Upper lobe of left lung (tissue), 6 donors: ENCODE measurements at places on chromosomes 1 and 21.
A peak's percentile ranks its signal among the peaks of the same experiment; 100 is the strongest.

GRCh38 chr1:3521426-3521825, 67.0 kb downstream of the ARHGEF16 start:
- no peak for DNase-seq

GRCh38 chr1:84089867-84090266, 54.2 kb upstream of the PRKACB start:
- no peak for DNase-seq

GRCh38 chr1:30353637-30354036, 369.7 kb downstream of the MATN1 start:
- no peak for DNase-seq

DNA sequence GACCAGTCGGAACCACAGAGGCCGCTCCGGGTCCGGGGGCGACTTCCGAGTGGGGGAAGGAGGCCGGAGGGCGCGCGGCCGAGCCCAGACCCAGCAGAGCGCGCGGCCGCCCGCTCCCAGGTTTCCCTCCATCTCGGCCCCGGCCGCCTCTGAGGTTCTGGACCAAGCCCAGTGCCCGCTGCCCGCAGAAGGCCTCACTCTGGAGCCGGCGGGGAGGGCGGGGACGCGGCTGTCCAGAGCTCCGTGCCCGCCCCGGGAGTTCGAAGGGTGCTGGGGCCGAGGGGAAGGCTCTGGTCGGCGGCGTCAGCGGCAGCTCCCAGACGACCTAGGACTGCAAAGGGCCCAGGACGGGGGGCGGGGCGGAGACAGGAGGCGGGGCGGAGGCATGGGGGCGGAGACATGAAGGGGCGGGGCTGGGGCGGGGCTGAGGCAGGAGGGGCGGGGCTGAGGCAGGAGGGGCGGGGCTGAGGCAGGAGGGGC, 48.0 kb upstream of the SLC19A1 start:
- peak; percentile 79 for DNase-seq

DNA sequence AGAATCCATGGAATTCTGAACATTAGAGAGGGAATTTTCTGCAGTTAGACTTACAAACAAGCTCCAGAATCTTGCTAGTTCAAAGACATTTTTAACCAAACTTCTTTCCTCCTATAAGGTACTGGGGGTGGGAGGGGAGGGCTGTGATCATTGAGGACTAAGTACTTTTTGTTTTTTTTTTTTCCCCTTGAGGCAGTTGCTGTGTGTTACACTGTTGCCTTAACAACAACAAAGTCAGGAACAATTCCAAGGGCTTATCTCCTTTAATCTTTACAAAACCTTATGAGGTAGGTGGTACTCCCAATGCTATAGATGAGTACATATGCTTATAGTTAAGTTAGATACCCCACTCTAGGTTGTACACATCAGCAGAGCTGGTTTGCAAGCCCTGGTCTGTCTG, 62.9 kb downstream of the PPP1R12B start:
- DNase-seq = no peak

- no peak for DNase-seq
These were observed 2.0 kb downstream of the SLC1A7 start for GRCh38 chr1:53140451-53140850.

- no peak for DNase-seq
These were observed 33.9 kb downstream of the ETS2 start for GRCh38 chr21:38839328-38840286.

GRCh38 chr1:239989990-239990389, 101.7 kb upstream of the FMN2 start:
- no peak for DNase-seq

- DNase-seq = no peak
These were observed 12.0 kb downstream of the SSU72 start for GRCh38 chr1:1562556-1563195.

DNA sequence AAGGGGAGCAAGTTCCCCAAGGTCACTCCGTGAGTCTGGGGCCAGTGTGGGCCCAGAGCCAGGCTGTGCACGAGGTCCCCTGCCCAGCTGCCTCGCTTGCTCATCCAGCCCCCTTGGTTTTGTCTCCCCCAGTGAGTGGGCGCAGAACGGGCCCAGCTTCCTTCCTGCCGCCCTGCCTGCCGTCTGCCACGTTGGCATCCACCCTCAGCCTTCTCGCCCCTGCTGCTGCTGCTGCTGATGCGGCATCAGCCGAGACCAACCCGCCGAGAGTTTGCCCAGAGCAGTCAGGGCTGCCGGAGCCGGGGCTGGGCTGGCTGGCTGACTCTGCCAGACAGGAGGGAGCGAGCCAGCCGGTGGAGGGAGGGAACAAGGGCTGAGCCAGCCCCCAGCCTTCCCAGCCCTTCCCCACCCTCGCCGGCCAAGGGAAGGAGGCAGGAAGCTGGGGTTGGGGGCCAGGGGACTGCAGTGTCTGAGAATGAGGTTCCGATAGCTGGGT, 31.4 kb upstream of the WASF2 start:
- peak; percentile 83 for DNase-seq

- no peak for DNase-seq
These were observed 185.8 kb downstream of the CAMTA1 start for GRCh38 chr1:6971048-6971447.

- DNase-seq = no peak
These were observed 171.0 kb downstream of the LRRC40 start for GRCh38 chr1:70034403-70034802.

DNA sequence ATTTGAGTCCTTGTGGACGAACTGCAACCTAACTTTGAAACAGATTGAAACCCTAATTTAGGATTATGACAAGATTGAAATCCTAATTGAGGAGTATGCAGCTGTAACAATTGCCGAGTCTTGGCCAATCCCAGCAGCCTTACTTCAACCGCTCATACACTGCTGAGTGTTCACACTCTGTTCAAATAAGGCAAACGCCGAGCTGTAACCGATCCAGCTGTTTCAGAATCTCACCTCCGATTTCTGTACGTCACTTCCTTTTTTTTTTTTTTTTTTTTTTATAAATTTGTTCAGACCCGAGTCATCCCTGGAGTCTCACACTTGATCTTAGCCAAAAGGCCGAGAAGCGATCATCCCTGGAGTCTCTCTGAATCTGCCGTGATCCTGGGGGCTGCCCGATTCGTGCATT, 22.3 kb upstream of the ATP5PO start:
- DNase-seq = no peak

- DNase-seq = no peak
These were observed 375.4 kb downstream of the NUF2 start for GRCh38 chr1:163697137-163697536.

GRCh38 chr1:235556807-235557206, 52.6 kb upstream of the B3GALNT2 start:
- no peak for DNase-seq

DNA sequence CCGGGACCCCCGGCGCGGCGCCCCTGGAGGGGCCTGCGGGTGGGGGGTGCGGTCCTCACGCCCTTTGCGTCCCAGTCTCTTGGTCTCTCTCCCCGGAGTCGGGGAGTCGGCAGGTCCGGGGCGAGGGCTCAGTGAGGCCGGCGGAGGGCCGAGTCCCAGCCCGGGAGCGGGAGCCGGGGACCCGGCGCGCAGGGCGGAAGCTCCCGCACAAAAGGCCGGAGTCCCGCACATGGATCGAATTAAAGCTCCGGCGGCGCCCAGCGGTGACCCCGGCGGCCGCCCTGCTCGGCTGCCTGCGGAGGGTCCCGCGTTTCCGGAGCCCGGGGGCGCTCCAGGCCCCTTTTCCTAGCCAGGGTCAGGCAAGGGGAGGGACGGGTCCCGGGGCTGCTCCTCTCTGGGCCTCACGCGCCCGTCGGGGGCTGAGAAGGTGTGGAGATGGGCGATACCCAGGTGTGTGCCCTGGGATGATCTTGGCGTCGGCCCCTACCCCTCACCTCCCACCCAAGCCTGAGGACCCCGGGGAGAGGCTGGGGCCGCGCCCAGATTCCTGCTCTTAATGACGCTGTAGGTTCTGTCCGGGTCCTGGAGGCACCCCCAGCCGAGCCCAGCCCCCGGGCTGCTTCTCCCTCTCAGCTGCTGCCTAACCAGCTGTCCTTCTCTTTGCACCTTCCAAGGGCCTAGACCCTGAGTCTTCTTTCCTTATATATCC, 512 bp downstream of the FBLIM1 start:
- DNase-seq = peak; percentile 84

DNA sequence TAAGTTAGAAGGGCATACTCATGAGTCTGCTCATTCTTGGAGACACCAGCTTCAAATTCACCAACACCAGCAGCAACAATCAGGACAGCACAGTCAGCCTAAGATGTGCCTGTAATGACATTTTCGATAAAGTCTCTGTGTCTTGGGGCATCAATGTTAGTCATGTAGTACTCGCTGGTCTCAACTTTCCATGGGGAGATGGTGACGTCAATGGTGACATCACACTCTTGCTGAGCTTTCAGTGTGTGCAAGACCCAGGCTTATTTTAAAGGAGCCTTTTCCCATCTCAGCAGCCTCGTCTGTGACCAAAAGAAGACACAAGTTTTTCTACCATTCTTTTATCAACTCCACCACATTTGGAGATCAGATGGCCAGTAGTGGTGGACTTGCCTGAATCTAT, 75.5 kb downstream of the SERINC2 start:
- no peak for DNase-seq

DNA sequence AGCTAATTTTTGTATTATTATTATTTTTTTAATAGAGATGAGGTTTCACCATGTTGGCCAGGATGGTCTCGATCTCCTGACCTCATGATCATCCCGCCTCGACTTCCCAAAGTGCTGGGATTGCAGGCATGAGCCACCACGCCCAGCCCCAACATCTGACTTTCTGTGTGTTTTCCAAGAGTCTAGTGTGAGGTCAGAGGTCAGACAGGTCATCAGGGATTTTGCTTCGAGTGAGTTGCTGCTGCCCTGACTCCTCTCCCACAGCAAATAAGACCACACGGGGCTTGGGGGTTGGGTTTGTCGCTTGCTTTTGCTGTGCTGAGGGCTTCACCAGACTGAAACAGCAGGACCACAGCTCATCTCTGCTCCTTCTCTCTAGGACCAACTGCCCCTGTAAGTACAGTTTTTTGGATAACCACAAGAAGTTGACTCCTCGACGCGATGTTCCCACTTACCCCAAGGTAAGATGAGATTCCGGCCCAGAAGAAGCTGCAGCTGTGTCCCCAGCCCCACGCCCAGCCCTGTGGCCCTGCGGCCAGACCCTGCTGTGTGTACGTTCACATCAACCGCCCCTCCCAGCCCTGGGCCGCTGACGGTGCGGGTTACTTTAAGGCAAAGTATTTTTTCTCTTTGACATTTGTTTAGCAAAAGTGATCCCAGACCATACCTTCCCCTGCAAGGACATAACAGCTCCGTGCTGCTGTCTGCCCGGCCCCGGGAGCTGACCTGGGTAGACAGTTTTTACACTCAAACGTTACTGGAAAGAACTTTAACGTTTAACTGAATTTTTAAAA, 97.5 kb downstream of the PDE9A start:
- DNase-seq = no peak

GRCh38 chr1:165824269-165824643, 3.2 kb upstream of the UCK2 start:
- DNase-seq = no peak

DNA sequence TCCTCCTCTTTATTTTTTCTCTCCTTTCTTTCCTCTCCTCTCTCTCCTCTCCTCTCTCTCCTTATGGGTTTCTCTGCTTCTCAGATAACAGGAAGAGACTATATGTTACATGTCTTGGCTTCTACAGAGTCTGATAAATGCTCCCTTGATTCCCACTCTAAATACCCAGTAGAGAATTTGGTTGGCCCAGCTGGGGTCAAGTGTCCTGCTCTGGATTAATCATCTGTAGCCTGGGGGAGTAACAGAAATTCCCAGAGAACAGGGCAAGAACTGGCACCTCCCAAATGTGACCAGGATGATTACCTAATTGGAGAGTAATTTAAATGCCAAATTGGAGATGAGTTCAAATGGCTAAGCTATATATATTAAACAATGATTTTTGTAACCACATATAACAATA, 146.1 kb upstream of the LMO4 start:
- no peak for DNase-seq

DNA sequence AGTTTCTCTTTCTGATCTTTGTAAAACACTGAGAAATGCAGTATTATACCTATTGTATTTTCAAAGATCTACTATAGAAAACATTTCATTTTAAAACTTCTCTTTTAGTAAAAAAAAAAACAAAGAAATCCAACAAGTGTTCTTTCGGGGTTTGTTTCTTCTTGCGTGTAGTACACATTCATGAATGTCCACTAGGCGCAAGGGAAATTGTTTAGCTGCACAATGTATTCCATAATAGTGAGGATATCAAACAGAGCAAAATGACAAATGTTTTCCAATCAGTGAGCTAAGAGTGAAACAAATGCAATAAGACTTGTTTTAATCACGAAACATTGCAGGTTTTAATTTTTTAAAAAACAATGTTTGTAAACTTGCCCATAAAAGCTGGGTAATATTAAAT, 68.6 kb downstream of the LHX8 start:
- no peak for DNase-seq

GRCh38 chr1:960363-961131, at the start of gene KLHL17:
Gene KLHL17 (plus strand): TSS chr1:960584. CDS start chr1:960694, 110 bp downstream.
- peak; percentile 76 for DNase-seq

DNA sequence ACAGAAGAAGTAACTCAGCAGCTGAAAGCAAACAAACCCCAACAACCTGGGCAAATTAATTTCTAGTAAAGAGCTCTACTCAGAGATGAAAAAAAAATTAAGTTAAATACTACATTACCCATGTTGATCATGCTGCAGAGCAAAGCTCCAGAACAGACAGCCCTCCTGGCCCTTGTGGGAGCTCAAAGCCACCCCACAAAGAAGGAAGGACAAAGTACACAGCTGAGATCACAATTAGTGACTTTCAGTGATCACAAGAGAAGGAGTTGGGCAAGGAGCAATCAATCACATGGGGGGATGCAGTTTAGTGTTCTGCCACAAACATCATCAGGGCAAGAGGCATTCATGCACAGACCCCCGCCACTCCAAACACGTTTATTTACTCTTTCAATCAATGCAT, 114.2 kb downstream of the DAB1 start:
- no peak for DNase-seq

DNA sequence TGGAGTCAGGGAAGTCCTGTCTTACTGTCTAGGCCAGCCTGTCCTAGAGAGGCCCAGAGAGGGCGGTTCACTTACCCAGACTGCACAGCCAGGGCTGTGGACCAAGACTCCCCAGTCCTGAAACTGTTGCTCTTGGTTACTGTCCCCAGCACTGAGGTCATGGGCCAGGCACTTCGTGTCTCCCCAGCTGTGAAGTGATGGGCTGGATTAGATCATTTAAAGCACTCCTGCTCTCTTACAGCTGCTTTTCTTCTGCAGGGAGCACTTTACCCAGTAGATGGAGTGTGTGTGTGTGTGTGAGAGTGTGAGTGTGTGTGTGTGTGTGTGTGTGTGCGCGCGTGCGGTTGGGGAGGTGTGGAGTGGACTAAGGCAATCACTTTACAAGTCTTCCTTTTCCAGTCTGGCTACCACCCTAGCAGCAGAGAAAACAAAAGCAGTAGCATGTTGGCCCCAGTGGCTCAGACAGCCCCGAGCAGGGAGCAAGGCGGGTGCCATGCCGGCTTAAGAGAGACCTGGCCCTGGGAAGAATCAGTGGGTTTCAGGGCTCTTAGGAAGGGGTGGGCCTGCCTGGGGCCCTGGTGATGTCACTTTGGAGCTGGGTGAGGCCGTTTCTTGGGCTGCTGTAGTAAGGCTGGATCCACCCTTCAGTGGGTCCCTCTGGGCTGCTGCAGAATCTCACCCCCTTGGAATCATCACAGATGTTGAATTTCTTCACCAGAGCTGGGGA, 2.4 kb downstream of the SPSB1 start:
- DNase-seq = no peak
